ENCODE measurements at places on chromosomes 6 and 20. TPM values are rescaled to one million over a fixed set of nuclear protein-coding genes. Genes with fewer than 3 reads are reported as not detected.

DNA sequence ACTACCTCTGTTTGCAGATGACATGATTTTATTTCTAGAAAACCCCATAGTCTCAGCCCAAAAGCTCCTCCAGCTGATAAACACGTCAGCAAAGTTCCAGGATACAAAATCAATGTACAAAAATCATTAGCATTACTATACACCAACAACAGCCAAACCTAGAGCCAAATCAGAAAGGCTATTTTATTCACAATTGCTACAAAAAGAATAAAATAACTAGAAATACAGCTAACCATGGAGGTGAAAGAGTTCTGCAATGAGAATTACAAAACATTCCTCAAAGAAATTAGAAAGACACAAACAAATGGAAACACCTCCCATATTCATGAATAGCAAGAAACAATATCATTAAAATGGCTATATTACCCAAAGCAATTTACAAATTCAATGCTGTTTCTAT lies 65.6 kb upstream of the HTR1E start:
- DNase-seq, result no peak
- no peak overlapping the region for H3K27ac ChIP-seq
- no peaks in the 10 kb centered on the region for H3K27me3 ChIP-seq
- H3K36me3 ChIP-seq, result no peaks in the 10 kb centered on the region
- H3K4me3 ChIP-seq, result no peak overlapping the region

- peak overlapping the region; percentile 96 for H3K27ac ChIP-seq
- DNase-seq, result no peak
- H3K36me3 ChIP-seq, result peaks cover 23% of the 10 kb centered on the region
- H3K27me3 ChIP-seq, result no peaks in the 10 kb centered on the region
- peak overlapping the region; percentile 90 for H3K4me3 ChIP-seq
- H3K4me1 ChIP-seq, result peaks cover 35% of the 10 kb centered on the region
Observed at GRCh38 chr6:33248643-33248931, 23.1 kb downstream of the VPS52 start.

DNA sequence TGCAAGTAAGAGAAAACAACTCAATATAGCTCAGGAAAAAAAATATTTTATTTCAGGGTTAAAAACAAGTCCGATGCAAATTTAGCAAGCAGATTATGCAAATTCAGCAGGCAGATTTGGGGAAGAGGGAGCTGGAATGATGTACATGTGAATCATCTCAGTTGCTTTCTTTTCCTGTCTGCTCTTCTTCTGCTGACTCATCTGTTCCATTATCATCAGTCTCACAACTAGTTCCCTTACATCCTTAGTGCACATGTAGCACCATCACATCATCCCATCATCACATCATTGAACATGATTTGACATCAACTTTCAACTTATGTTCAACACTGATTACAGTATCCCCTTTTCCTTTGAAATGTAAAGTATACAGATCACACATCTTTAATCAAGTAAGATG lies 11.5 kb upstream of the DEFB113 start:
- no peak overlapping the region for H3K27ac ChIP-seq
- peaks cover 3% of the 10 kb centered on the region for H3K4me1 ChIP-seq

DNA sequence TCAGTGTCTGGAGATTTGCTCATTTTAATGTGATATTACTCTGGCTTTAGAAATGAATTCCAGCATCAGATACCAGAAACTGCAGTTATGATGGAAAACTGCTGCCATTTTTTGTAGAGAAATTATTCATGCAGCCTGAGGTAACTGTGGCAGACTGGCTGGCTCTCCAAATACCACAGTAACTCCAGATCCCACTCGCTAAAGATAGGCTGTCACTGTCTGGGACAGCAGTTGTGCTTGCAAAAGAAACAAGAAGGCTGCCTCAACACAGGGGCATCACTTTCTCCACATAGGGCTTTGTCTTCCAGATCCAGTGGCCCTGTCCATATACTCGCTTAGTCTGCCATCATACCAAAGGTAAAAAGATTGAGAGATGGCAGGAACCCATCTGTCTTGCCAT lies 52.7 kb downstream of the FAM184A start:
- H3K4me3 ChIP-seq, result no peak overlapping the region
- H3K4me1 ChIP-seq, result peaks cover under 1% of the 10 kb centered on the region
- H3K27me3 ChIP-seq, result no peaks in the 10 kb centered on the region

DNA sequence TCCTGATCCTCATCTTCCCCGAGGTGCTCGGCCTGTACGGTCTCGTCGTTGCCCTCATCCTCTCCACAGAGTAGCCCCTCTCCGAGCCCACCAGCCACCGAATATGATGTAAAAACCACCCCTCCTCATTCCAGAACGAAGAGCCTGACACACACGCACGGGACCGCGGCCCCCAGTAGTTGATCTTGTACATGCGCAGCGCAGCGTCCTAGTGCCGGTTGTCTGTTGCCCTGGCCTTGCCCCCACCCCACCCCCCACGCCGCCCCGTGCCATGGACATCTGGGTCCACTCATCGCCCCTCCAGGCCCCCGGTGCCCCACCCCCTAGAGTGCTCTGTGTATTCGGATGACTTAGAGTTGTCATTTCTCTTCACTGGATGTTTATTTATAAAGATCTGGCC lies 5.2 kb upstream of the PRPH2 start:
- H3K36me3 ChIP-seq, result peaks cover 3% of the 10 kb centered on the region
- no peak for DNase-seq
- peak overlapping the region; percentile 54 for H3K27ac ChIP-seq
- peaks cover 3% of the 10 kb centered on the region for H3K27me3 ChIP-seq
- peaks cover 16% of the 10 kb centered on the region for H3K4me1 ChIP-seq
- H3K4me3 ChIP-seq, result peak overlapping the region; percentile 46

DNA sequence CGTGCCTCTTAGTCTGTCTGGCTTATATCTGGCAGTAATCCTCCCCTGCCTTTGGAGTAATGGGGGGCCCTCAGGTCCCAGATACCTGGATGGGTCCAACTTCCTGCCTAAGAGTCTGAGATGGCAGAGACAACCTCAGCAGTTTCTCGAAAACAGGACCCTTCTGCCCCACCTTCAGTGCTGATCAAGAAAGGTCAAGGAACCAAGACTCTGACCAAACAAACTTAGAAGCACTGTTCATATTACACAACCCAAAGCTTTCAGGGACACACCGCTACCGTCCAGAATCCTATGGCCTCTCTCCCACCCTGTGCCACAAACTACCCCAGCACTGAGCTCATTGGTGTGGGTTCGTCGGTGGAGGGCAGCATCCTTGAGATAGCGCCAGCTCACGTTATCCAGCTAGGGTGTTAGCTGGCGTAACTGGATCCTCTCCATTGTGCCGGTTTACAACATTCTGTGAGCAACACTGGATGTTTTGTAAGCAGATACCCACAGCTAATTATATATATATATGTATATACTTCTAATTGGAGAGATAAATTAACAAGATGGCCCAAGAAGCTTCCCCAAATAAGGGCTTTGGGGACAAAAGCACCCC lies 7.6 kb upstream of the TMC2 start:
- peaks cover 6% of the 10 kb centered on the region for H3K27me3 ChIP-seq
- H3K4me1 ChIP-seq, result peaks cover 10% of the 10 kb centered on the region
- DNase-seq, result no peak
- H3K4me3 ChIP-seq, result no peak overlapping the region
- H3K36me3 ChIP-seq, result no peaks in the 10 kb centered on the region

GRCh38 chr6:168442646-168443045 lies 1.7 kb downstream of the SMOC2 start:
- no peaks in the 10 kb centered on the region for H3K36me3 ChIP-seq
- no peak overlapping the region for H3K27ac ChIP-seq
- no peak for DNase-seq
- peaks cover 68% of the 10 kb centered on the region for H3K27me3 ChIP-seq
- no peak overlapping the region for H3K4me3 ChIP-seq
- no peaks in the 10 kb centered on the region for H3K4me1 ChIP-seq

DNA sequence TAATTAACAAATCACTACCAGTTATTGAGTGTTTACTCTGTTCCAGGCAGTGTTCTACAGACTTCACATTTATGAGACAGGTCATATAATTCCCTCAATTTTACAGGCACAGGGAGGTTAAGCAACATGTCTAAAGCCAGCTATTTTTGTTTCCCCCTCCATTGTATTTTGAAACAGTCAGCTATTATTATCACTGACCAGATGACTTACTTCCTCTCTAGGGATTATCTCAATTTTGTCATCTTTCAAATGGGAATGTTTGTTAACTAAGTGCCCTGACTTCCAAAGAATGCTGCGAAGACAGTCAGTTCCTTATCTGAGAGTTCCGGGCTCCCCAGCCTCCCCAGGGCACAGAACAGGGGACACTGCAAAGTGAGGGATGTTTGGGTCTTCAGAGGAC lies 5.6 kb upstream of the CNPY3 start:
- H3K4me1 ChIP-seq, result peaks cover 2% of the 10 kb centered on the region
- H3K27me3 ChIP-seq, result no peaks in the 10 kb centered on the region
- DNase-seq, result no peak
- no peak overlapping the region for H3K4me3 ChIP-seq
- no peak overlapping the region for H3K27ac ChIP-seq
- peaks cover 2% of the 10 kb centered on the region for H3K36me3 ChIP-seq

GRCh38 chr20:32329817-32330554 lies 28.1 kb upstream of the ASXL1 start:
- H3K4me1 ChIP-seq, result peaks cover 26% of the 10 kb centered on the region
- no peaks in the 10 kb centered on the region for H3K27me3 ChIP-seq
- no peak overlapping the region for H3K4me3 ChIP-seq
- H3K27ac ChIP-seq, result no peak overlapping the region

DNA sequence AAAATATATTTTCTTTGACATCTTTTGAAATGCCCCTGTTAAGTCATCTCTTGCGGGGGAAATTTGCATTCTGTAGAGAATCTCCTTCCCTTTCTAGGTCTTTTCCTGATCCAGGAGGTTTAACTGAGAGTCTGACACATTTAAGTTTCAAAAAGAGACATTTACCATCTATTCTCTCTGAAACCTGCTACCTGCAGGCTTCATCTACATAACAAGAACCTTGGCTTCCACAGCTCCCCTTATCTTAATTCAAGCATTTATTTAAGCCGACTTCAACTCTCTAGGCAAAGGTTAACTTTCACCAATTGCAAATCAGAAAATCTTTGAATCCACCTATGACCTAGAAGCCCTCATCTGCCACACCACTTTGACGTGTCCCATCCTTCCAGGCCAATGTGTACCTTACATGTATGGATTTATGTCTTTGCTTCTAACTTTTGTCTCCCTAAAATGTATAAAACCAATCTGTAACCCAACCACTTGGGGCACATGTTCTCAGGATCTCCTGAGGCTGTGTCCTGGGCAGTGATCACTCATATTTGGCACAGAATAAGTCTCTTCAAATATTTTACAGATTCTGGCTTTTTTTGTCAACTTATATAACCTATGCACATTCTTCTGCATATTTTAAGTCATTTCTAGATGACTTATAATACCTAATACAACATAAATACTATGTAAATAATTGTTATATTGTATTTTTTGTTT lies 666.7 kb downstream of the UTRN start:
- no peaks in the 10 kb centered on the region for H3K36me3 ChIP-seq
- no peak overlapping the region for H3K4me3 ChIP-seq
- no peak overlapping the region for H3K27ac ChIP-seq
- H3K27me3 ChIP-seq, result no peaks in the 10 kb centered on the region
- DNase-seq, result no peak

DNA sequence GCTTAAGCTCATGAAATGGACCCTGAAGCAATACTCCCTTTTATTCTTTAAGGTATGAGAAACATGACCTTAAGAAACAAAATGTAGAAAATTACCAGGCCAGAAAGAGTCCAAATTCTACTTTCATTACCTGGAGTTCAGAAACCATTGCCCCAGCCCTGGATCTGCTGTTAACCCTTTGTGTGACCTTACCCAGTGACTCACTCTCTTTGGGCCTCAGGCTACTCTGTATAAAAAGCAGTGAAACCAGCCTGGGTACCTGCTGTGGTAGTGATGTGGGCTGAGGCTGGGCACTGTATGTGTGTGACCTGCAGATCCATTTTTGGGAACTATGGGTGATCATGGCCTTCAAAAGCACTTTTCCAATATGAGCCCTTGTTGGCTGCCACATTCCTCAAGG lies 47.2 kb downstream of the SLC9A8 start:
- no peaks in the 10 kb centered on the region for H3K4me1 ChIP-seq
- H3K4me3 ChIP-seq, result no peak overlapping the region
- DNase-seq, result no peak
- peaks cover 9% of the 10 kb centered on the region for H3K36me3 ChIP-seq

GRCh38 chr6:161169696-161170095 lies 104.2 kb downstream of the AGPAT4 start:
- H3K4me1 ChIP-seq, result peaks cover 1% of the 10 kb centered on the region
- H3K4me3 ChIP-seq, result no peak overlapping the region
- no peak for DNase-seq
- H3K27me3 ChIP-seq, result no peaks in the 10 kb centered on the region
- H3K36me3 ChIP-seq, result no peaks in the 10 kb centered on the region

- no peaks in the 10 kb centered on the region for H3K36me3 ChIP-seq
- no peaks in the 10 kb centered on the region for H3K4me1 ChIP-seq
- no peaks in the 10 kb centered on the region for H3K27me3 ChIP-seq
- H3K27ac ChIP-seq, result no peak overlapping the region
Observed at GRCh38 chr6:168058691-168059551, 20.1 kb downstream of the FRMD1 start.

DNA sequence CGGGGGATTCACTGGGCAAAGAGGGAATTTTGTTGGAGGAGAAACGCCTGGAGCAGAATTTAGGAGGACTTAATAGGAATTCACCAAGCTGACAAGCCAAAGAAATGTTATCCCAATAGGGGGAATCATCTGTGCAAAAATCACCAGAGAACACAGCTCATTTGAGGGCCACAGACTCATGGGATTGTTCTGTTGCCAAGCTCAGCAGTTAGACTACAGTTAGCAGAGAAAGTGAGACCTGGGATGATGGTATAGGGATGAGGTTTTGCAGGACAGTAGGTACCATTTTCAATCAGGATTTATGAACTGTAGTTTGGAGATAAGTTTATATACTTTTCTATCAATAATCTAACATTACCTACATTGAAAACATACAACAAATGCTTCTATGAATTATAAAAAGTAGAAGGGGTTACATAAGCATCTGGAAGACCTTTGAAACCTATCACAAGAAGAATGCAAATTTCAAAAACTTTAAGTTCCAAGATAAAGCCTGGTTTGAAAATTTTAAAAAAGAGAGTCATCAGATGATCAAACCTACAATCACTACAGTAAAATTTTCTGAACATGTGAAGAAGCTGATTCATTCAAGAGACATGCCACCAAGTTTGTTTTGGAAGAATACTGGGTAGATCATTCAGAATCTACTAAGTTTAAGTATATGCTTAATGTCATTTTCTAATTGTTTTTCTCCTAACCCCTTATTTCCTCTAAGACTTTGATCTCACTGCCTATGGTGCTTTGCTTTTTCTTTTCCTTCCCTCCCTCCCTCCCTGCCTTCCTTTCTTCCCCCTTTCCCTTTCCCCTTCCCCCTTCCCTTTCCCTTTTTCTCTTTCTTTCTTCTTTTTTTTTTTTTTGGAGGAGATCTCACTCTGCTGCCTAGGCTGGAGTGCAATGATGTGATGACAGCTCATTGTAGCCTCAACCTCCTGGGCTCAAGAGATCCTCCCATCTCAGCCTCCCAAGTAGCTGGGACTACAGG lies 81.5 kb downstream of the KIF13A start:
- peaks cover 12% of the 10 kb centered on the region for H3K4me1 ChIP-seq
- peaks cover 33% of the 10 kb centered on the region for H3K27me3 ChIP-seq
- no peak overlapping the region for H3K27ac ChIP-seq
- no peak for DNase-seq
- no peaks in the 10 kb centered on the region for H3K36me3 ChIP-seq
- H3K4me3 ChIP-seq, result no peak overlapping the region

GRCh38 chr6:90187437-90188121 lies 109.1 kb downstream of the BACH2 start:
- peak overlapping the region; percentile 76 for H3K4me3 ChIP-seq
- H3K4me1 ChIP-seq, result peaks cover 85% of the 10 kb centered on the region
- H3K36me3 ChIP-seq, result peaks cover 29% of the 10 kb centered on the region
- peak; percentile 48 for DNase-seq

SH3BGRL2 gene
- 5.2 TPM for total RNA-seq

SLC13A3 gene
- not detected for total RNA-seq

FAM162B gene
- not detected for total RNA-seq

ANKRD66 gene
- total RNA-seq, result not detected

CD83 gene
- 46.9 TPM for total RNA-seq

All from activated naive CD8-positive, alpha-beta T cell treated with anti-CD3 and anti-CD28 coated beads for 36 hours (primary cell).